Psoas muscle (tissue), 8 donors: ENCODE measurements at places on chromosomes 5 and 9. TPM values are rescaled to one million over a fixed set of nuclear protein-coding genes. Genes with fewer than 3 reads are reported as not detected.

SPATA31A3 gene
- total RNA-seq, result not detected

ANXA2R gene
- total RNA-seq, result 0.69 TPM

DOCK2 gene
- 4.4 TPM for total RNA-seq

PCDHGA1 gene
- 0.51 TPM for total RNA-seq

PLPPR1 gene
- total RNA-seq, result not detected

SLC6A3 gene
- total RNA-seq, result not detected

RGS14 gene
- 10.1 TPM for total RNA-seq

C9orf50 gene
- total RNA-seq, result not detected

FOXI1 gene
- not detected for total RNA-seq

LHX3 gene
- total RNA-seq, result not detected

TMEM252 gene
- total RNA-seq, result not detected

ANKRD34B gene
- total RNA-seq, result not detected

POU5F2 gene
- 0.17 TPM for total RNA-seq

BHMT2 gene
- total RNA-seq, result 16.6 TPM

MORN5 gene
- total RNA-seq, result not detected

PCDHGB4 gene
- total RNA-seq, result 1.5 TPM

STK32A gene
- total RNA-seq, result 0.17 TPM

SLC36A3 gene
- not detected for total RNA-seq

PCDHGA4 gene
- 2.2 TPM for total RNA-seq

MGAT1 gene
- 92.3 TPM for total RNA-seq

NPR3 gene
- 44.2 TPM for total RNA-seq

FANCG gene
- total RNA-seq, result 2.9 TPM

RNF208 gene
- total RNA-seq, result 12.8 TPM

MELK gene
- not detected for total RNA-seq

IL9 gene
- not detected for total RNA-seq

TEX48 gene
- not detected for total RNA-seq

SUB1 gene
- 112 TPM for total RNA-seq

AIF1L gene
- total RNA-seq, result 12.2 TPM

ELAVL2 gene
- total RNA-seq, result not detected

ADAMTS12 gene
- 1.0 TPM for total RNA-seq
